LoVo (cell line): ENCODE measurements at places on chromosomes 12 and 14.

DNA sequence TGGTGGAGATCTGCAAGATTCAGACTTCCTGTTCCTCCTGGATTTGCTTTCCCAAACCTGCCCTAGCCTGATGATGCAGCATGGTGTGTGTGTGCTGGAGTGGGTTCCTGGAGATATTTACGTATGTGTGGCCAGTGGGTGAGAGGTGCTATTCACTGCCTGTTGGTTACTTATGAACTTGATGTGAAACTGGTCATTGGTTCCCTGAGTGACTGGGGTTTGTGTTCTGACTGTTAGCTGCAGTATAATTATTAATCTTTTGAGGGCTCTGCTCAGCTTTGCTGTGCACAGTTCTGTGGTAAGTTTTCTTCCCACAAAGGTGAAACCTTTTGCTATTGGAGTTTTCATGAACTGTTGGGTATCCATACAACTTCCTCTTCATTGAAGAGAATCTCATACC is 541.8 kb upstream of the FBXO33 start:
- DNase-seq = no peak

DNA sequence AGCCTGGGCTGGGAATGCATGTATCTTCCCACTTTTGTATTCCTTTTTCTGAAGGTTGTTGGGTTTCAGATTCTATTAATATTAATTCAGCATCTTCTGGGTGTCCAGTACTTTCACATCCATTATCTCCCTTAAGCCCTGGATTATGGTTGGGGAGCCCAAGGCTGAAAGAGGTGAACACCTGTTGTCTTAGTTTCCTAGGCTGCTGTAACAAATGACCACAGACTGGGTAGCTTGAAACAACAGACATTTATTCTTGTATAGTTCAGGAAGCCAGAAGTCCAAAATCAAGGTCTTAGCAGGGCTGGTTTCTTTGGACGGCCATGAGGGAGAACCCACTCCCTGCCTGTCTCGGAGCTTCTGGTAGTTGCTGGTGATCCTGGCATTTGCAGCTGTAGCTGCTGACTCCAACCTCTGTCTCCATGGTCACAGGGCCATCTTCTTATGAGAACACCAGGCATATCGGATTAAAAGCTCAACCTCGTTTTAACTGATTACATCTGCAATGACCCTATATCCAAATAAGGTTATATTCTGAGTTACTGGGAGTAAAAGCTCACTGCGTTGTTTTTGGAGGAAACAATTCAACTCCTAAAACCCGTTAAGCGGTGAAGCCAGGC is 68.2 kb upstream of the CLMN start:
- DNase-seq = no peak

DNA sequence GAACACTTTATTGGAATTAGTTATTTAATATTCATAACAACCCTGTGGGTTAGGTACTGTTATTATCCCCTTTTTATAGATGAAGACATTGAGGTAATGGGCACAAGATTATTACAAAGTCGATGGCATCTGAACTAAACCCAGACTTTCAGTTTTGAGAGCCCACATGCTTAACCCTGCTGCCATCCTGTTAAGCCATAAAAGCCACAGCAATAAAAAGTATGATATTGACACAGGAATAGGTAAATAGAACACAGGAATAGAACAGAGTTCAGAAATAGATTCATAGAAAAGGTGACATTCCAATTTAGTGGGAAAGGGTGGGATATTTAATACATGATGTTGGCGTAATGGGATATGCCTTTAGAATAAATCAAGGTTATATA is 119.8 kb downstream of the SLC38A1 start:
- DNase-seq = peak; percentile 32

DNA sequence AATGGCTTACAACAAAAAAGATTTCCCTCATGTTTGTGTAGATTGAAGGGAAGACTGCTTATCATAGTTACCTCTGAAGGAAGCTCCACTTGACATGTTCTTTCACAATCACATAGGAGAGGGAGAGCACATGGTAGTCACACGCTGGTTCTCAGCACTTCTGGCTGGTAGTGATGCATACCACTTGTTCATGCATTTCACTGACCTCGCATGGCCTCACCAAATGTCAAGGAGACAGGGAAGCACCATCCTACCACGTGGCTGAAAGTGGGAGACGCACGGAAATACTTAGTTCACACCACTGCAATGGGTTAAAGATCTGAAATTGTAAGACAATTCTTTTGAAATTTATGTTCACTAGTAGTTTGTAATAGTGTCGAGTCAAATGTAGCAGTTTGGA is 74.0 kb downstream of the PDE3A start:
- no peak for DNase-seq

- no peak for DNase-seq
Observed at GRCh38 chr14:83044001-83044400, 1510.3 kb upstream of the SEL1L start.

DNA sequence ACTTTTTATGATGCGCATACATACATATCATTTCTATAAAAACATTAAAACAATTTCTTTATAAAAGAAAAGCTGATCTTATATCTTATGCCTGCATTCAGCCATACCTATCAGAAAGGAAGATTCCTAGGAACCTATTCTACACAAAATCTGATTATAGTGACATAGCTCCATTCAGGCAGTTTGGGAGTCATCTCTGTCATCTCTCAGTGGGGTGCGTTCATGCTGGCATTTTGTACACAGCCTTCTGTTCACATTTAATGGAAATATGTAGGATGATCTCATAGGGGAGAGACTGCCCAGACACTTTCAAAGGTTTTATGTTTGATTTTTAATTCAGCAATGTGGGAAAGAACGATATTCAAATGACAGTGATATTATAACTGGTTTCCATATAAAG is 52.9 kb downstream of the ATL1 start:
- no peak for DNase-seq

DNA sequence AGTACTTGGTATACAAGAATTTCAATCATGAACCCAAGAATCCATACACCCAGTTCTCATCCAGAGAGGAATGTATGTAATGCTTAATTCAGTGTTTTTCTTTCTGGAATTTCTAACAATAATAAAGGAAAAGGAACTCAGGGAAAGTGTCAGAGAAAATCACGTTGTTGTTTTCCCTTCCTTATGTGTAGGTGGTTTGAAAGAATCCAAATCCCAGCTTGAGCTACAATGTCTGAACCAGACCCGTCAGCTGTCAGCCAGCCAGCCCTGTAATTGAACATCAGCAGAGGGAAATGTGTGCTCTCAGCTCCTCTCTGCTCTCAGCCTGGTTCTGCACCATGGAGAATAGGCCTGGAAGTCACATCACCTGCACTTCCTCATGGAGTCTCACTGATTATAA is 126.5 kb downstream of the TMEM30B start:
- DNase-seq = no peak

GRCh38 chr14:101286271-101287018 is 274.9 kb upstream of the DIO3 start:
- no peak for DNase-seq

GRCh38 chr12:42010257-42010656 is 134.4 kb downstream of the GXYLT1 start:
- no peak for DNase-seq

- peak; percentile 47 for DNase-seq
Observed at GRCh38 chr14:65238456-65238855, 136.1 kb upstream of the MAX start.

GRCh38 chr14:91269076-91269991 is 24.8 kb upstream of the GPR68 start:
- no peak for DNase-seq

- DNase-seq = no peak
Observed at GRCh38 chr12:105164068-105164467, 56.5 kb downstream of the WASHC4 start.

- no peak for DNase-seq
Observed at GRCh38 chr12:56877195-56878009, 56.8 kb downstream of the SDR9C7 start.

- DNase-seq = peak; percentile 19
Observed at GRCh38 chr12:132433641-132434395, 56.1 kb upstream of the FBRSL1 start.

GRCh38 chr12:104083769-104084475 is 19.6 kb downstream of the HCFC2 start:
- no peak for DNase-seq

DNA sequence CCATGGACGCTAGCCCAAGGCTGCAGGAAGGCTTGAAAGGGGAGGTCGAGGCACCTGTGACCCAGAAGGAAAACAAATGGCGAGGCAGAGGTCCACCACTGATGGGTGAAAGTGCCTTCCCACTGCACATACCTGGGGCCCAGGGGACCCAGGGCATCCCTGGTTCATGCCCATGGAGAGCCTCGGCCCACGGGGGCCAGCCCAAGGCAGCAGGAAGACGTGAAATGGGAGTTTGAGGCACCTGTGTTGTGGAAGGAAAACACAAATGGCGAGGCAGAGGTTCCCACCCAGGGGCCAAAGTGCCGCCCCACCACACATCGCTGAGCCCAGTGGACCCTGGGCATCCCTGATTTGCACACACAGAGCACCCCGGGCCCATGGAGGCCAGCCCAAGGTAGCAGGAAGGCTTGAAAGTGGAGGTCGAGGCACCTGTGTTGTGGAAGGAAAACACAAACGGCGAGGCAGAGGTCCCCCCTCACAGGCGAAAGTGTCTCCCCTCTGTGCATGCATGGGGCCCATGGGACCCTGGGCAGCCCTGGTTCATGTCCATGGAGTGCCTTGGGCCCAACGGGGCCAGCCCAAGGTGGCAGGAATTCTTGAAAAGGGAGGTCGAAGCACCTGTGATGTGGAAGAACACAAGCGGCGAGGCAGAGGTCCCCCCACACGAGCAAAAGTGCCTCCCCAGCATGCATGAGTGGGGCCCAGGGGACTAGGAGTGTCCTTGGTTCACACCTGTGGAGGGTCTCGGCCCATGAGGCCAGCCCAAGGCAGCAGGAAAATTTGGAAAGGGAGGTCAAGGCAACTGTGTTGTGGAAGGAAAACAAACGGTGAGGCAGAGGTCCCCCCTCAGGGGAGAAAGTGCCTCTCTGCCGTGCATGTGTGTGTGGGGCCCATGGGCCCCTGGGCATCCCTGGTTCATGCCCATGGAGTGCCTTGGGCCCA is 383.3 kb downstream of the ALG10 start:
- DNase-seq = no peak

GRCh38 chr12:113788020-113788856 is 177.9 kb downstream of the RBM19 start:
- DNase-seq = peak; percentile 29

GRCh38 chr12:42691991-42692557 is 102.5 kb upstream of the PRICKLE1 start:
- DNase-seq = peak; percentile 51

GRCh38 chr12:57759360-57759980 is 4.6 kb downstream of the MARCHF9 start:
- DNase-seq = peak; percentile 49

DNA sequence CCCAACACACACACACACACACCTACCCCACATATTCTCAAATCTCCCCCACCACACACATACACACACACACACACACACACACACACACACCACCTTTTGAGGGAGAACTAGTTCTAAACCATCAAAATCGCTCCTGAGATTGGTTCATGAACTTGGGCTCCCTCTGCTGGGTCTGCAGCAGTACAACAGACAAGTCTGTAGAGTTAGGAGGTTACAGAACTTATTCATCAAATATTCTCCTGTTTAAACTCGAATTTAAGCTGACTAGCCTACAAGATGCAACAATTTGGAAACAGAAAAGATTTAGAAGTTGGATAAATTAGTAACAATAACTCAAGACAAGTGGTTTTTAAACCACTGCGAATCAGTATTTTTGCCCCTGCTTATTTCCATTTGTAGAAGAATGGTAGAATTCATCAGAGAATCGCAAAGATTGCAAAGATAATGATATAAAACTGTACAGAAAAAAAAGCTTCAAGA is 136.4 kb upstream of the USP15 start:
- DNase-seq = peak; percentile 68

GRCh38 chr14:36057452-36058116 is 118.9 kb downstream of the PTCSC3 start:
- peak; percentile 58 for DNase-seq

DNA sequence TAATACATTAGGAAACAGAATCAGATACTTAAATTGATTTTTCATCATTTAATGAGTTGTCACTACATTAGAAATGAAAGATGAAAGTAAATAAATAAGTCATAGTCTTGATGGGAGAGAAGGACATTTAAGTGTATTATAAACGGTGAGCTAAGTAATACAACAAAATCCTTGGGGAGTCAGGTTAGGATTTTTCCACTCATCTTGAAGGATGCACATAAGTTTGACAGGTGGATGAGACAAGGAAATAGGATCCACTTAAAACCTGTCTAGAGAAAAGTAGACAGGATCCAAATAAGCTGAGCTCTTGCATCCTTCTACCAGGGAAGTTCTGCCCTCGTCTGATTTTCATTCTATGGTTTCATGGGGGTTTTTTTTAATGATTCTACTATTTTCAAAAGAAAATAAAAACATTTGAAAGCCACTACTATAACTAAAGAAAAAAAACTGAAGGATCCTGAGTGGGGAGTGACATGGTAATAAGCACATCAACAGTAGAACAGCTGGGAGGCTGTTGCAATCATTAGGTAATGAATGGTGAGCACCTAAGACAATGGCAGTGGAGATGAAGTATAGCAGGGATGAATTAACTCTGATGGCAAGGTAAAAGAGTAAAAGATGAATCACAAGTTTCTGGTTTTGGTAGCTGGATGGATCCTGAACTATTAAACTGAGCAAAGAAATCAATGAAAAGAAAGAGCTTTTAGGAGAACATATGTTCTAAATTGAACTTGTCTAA is 17.0 kb downstream of the CEP128 start:
- no peak for DNase-seq

GRCh38 chr14:59332727-59333126 is 132.5 kb downstream of the GPR135 start:
- no peak for DNase-seq

- DNase-seq = peak; percentile 18
Observed at GRCh38 chr14:33432407-33433023, 493.8 kb downstream of the NPAS3 start.

DNA sequence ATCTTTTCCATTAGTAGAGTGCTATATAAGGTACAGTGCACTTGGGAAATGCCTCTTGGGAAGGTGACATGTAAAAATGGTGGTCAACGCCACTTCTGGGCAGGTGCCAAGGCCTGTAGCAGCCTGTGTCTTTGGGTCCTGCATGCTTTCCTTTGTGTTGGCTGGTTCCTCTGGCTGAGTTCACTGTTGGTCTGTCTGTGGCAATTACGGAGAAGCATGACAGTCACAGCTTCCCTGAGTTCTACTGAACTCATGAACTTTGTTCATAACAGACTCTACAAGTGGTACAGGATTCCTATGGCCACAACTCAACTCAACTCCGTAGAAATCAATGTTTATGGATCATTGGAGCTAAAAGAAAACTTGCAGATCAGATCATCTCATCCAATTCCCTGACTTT is 98.0 kb downstream of the CACNA1C start:
- DNase-seq = no peak

DNA sequence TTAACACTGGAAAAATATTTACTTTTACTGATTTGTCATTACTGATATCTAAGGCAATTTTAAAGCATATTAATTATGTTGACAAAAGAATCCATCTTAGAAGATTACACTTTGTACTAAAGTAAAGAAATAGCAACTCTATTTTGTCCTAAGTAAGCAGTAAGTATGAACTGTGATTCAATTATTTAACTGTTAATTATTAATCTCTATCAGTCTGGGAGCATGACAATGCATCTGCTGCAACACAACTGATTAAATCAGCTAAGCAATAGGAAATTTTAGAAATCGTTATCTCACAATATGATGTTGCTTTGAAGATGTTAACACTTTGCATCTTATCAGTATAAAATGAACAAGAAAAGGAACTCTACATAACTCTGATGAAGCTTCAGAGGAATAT is 172.3 kb downstream of the DPY19L2 start:
- no peak for DNase-seq
